ENCODE measurements at places on chromosomes 11 and 22.

DNA sequence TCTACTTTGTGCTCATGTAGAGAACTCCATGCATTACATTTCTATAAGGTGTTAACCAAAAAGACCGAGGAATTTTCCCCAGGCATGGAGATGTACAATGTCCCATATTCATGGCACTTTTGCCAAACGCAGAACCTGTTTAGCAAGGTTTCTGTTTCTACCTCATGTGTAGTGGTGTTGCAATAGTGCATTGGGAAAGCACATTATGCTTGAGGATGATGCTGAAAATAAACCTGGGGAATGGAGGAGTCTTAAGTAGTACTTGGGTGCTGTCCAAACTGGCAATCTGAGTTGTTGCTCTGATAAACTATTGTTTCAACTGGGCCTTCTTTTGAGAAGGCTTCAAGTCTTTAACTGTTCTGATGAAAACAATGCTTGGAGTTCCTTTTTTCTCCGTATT lies 11.5 kb upstream of the MUC15 start:
- DNase-seq, result peak; percentile 24

- DNase-seq, result no peak
These were observed 72.7 kb downstream of the IGLL5 start for GRCh38 chr22:22960307-22960706.

- no peak for DNase-seq
These were observed 1.3 kb downstream of the DENND5A start for GRCh38 chr11:9263840-9264315.

DNA sequence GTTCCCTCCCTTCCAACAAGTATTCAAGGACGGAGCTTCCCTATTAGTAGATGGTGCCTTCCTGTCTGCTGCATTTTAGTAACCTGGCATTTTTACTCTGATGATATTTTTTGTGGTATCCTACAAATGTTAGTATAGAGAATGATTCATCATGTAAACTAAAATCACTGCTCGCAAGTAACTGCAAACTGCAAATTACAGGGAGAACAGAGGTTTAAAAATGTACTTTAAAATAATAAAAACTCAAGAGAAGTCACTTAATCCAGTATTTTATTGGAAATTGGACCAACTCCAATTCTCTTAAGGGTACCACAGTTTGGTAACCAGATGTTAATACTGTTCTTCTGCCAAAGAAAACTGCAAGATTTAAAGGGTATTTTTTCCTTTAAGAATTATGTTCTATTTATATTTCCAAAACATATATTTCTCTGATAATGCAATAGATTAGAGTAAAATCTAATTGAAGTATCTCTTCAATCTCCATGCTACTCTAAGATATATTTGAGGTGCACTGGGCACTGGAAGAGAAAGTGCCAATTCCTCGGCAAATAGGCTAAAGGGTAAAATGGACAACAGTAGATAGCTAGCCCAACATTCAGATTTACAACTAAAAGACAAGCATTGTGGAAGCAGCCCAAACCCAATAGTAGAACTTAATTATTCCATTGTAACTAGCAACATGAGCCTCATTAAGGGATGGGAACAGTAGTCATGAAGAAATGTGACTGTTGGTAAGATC lies 298.0 kb downstream of the TTC28 start:
- DNase-seq, result no peak

GRCh38 chr22:27397954-27398342 lies 403.6 kb downstream of the MN1 start:
- no peak for DNase-seq

DNA sequence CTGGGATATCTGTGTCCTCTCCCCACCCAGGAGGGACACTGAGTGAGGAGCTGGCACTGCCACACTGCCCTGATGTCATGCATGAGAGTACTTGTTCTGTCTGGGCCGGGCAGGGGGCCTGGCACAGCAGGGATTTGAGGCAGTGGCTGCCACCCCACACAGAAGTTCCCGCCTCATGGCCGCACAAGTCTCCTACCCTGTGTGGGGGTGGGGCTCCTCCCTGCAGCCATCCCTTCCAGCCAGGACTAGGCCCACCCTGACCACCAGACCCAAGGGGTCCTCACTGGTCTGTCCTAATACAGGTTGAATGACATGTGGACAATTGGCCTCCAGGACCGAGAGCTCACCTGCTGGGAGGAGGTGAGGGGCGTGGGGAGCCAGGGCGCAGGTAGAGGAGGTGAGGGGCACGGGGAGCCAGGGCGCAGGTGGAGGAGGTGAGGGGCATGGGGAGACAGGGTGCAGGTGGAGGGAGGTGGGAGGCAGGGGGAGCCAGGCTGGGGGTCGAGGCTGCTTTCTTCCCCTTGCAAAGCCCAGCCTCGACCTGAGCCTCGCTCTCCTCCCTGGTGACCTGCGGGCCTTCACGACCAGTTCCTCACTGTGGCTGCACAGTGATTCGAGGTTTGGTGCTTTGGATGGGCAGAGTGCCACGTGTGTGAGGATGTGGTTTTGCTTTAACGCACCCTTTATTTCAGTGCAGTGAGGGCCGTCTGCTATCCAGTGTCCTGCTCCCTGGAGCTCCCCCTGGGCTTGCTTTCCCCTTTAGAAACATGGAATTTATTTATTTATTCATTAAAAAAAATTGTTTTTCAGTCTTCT lies 7.4 kb downstream of the LZTR1 start:
- no peak for DNase-seq

- no peak for DNase-seq
These were observed 34.8 kb upstream of the TTC12 start for GRCh38 chr11:113279591-113279990.

DNA sequence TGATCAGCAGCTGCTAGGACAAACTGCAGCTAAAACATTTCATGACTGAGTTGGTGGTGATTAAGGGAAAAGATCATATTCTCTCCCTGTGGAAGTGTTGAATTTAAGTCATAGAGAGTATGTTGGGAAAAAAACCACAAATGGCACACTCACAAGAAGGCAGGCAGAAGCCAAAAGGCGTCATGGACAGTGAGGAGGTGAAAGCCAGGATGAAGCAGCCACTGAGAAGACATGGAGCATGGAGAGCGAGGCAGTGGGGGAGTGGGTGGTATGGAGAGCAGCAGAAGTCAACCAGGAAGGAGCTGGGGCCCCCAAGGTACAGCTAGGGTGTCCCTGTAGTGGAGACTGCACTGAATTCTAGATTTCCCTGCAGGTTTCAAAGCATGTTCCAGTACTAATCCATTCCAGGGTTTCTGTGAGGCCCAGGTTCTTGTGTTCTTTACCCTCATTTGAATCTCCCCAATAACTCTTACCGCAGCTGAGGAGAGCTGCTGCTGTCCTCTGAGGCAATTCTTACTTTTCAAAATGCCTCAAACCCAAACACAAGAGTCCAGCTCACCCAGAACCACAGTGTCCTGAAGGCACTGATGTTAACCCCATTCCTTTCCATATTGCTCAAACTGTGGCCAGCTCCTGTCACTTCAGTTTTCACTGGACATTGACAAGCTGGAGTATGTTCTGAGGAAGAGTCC lies 191.8 kb upstream of the E2F8 start:
- no peak for DNase-seq

DNA sequence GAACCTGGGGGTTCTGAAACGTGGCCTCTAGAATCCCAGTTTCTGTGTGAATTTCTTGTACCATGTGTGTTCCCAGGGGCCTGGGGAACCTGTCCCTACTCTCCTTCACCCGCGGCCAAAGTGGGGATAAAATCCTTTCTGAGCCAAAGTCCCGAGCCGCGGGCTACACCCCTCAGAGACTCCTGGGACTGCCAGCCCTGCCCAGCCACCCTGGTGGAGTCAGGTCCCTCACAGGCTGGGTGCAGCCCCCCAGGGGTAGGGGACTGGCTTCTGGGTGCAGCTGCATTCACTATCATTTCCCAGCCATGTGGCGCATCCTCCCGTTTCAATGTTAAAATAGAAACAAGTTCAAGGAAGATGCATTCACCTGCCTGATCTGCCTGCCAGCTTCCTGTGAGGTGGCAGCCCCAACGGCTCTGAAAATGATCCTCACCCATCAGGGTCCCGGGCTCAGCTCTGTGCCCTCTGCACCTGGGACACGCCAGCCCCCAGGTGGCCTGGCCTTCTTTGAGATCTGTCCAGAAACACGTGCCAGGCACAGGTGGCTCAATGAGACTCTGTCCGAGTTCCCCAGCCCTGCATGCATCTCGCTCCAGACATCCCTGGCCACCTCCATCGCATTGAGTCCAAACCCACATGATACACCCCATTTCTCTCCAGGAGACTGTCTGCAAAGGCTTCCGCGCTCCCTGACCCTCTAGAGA lies 338.8 kb downstream of the CTTN start:
- no peak for DNase-seq

- DNase-seq, result no peak
These were observed 487.9 kb upstream of the LRRC4C start for GRCh38 chr11:41947392-41947791.

DNA sequence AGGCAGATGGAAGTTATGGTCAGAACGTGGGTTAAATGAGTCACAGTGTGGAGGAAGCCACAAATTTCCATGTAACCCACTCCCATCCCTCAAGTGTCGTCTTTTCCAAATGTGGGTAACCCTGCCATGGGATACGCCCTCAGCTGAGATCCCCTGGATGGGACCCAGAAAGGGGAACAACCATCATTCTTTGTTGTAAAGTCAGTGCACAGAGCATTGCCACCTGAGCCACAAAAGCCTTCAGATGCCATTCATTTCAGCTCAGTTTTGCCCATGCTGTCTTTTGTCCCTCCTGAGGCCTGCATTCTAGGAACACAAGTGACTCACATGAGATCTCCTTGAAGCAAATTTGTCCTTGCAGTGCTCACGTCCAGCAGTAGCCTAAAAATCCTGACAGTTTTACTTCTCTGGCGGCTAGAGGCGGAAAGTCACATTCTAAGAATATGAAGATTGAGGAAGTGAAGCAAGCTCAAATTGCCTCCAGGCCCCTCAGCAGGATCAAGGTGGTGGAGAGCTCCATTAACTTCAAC lies 30.6 kb downstream of the MMP13 start:
- DNase-seq, result no peak

- no peak for DNase-seq
These were observed 30.0 kb upstream of the RFPL3 start for GRCh38 chr22:32327596-32328171.

DNA sequence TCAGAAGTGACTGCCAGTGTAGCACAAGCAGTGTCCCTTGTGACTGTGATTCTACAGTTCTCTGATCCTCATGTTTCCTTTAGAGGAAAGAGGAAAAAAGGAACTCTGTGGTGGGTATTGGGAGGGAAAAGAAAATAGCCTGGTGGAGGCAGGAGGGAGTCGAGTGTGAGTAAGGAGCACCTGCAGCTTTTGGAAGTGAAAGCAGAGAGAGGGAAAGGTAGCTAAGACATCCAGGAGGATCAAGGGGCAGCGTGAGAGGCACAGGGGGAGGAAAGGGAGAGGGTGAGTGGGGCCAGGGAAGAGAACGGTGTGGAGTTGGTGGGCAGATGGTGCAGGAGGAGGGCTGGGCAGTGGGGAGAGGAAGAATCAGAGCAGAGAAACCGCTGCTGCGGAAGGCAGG lies 12.4 kb downstream of the TMA7B start:
- no peak for DNase-seq

DNA sequence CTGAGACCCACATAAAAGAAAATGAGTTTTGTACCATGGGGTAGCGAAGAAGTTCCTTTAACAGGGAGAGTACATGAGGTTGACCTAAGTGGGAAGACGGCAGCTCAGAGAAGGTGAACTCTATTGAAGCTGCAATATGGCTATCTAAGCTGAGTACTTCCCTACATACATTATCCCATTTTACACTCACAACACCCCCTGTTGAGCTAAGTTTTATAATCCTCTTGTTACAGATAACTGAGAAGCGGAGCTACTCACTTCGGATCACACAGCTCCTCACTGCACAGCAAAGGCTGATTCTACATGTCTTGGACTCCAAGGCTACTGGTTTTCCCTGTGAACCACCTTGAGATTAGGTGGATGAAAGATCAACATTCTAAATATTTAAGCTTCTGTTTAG lies 8.2 kb upstream of the PIWIL4 start:
- no peak for DNase-seq

DNA sequence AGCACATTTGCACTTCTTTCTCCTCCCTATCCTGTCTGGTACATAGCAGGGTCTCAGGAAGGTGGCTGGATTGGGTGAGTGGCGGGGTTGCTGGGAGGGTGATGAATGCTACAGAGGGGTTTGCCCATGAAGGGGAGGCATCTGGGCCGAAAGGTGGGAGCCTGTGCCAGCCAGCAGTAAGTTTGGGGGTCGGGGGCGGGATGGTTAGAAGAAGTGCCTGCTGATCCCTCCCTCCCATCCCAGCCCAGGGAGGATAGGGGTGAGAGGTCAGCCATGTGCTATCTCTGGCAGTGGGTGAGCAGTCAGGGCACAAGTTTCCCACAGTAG lies 2.8 kb downstream of the CD82 start:
- DNase-seq, result no peak

- no peak for DNase-seq
These were observed 42.2 kb downstream of the SHISAL1 start for GRCh38 chr22:44270556-44270880.

DNA sequence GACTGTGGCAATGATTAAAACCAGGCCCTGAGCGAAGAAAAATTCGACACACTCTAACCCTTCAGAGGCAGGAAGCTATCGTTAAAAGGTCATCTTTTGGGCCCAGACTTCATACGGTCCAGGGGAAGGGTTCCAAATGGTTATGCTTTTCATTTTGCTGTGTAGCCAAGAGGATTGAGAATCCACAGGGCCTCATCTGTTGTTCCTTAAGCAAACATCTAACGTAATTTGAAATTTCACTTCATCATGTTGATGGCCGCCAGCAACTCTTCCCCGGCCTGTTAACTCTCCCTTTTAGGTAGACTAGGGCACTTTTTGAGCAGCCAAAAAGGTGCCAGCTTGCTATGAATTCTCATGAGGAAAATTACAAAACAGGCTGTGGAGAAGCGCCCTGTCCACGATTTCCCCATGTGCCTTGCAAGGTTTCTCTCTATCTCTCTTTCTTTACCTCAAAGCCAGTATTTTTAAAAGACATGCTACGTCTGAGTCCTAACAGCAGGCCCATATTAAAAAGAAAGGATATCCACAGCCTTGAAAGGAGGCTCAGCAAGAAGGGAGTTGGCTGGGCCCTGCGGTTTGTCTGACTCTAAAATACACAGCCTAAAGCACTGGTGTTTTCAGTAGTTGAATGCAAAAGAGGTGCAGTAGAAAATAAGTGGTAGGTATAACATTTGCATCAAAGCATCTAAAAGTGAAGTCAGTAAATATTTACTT lies 356.3 kb upstream of the NARS2 start:
- DNase-seq, result no peak

- DNase-seq, result no peak
These were observed 229.8 kb downstream of the TBC1D22A start for GRCh38 chr22:46992121-46992731.

GRCh38 chr11:34355726-34356125 lies 2.1 kb downstream of the ABTB2 start:
- DNase-seq, result no peak

All from NCI-H510A treated with DMSO at 0.1 percent for 48 hours (cell line).